Iris pigment epithelial cell (primary cell): ENCODE measurements at places on chromosomes 3 and 15.

DNA sequence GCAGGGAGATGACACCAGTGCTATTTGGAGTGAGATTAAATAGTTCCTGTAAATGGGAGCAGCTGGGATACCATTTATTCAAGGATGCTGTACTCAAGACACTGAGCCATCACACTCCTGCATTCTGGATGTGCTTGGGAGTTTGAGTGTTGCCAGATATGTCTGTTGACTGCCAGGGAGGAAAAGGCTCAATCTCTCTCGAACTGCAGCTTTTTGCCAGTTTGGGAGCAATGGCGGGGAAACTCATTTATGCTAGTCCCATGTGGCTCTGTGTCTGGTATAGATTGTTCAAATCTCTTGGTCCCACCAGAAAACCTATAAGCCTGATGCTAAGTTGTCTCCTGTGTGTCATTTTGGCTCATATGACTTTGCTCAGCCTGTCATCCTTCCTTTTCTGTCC lies 363.6 kb downstream of the WDR72 start:
- no peak for DNase-seq

GRCh38 chr3:193829781-193830180 lies 236.8 kb downstream of the OPA1 start:
- peak; percentile 45 for DNase-seq

DNA sequence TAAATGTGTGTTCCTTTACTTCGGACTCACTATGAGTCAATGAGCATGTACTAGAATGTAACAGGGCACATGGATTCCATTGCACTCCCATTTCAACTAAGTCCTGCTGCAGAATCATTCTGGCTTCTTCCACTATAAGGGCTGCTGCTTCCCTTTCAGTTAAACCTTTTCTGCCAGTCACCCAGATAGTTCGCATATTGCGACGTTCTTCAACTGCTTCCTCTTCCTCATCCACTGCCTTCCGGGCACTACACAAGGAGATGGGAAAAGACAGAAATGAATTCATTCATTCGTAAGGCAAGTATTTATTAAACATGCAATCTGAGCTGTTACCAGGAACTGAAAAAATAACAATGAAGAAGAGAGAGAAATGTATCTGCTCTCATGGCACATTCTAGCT lies 55.6 kb downstream of the POLQ start:
- DNase-seq, result no peak

DNA sequence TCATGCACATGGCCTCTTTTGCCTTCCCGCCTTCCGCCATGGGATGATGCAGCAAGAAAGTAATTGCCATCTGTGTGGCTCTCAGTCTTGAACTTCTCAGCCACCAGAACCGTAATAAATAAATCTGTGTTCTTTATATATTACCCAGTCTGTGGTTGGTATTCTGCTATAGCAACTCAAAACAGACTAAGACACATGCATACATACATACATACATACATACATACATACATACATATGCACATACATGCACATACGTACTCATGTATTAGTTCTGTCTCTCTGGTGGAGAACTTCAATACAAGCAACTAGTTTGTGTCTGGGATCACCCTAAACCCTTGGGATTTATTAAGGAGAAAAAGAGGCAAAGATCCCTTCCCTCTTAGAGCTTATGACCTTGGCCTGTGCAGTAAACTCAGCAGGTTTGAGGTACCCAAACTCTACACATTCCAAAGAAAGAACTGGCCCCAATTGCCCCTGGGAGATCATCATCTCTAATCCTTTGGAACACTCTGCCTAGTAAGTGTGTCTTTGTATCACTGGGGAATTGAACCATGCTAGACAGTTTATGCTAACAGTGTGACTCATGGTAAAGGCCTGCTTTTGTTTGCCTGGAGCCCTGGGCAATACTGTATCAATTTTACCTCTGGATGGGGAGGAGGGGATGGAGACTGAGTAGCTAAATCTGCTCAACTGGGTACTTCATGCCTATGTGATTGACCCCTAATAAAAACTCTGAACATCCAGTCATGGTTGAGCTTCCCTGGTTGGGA lies 115.6 kb upstream of the LMCD1 start:
- peak; percentile 24 for DNase-seq

- DNase-seq, result no peak
Measured at GRCh38 chr3:129769616-129770015, 123.9 kb downstream of the TMCC1 start.

- DNase-seq, result no peak
Measured at GRCh38 chr3:4756855-4757574, 222.2 kb upstream of the BHLHE40 start.

DNA sequence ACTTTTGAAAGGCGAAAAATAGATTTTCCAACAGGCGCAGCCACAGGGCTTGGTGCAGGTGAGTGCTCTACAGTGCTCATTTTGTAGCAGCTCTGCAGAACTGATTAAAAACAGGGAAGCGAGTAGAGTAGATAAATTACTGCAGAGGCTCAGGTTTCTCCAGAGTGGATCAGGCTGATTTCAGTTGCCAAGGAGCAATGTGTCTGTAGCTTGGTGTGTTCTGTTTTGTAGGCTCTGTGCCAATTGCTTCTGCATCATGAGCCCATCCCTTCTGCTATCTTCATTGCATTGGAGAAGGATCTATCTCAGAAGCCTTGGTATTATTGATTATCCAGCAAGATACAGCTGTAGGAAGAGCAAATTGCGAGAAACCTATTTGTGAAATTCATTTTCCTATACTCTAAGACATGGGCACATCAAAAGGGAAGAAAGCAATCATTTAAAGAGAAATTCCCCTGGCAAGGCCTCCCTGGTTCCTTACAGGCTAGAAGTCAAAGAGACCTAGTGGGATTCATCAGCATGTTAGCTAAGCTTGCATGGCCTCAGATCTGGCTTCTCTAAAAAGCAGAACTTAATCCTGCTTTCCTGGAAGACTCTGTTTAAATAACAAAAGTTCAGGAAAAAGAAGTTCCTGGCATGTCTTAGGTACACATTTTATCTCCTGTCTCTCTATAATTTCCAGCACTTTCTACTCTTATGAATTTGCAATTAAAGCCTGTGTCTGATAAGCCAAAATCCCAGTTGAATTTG lies 432.4 kb upstream of the ATP10A start:
- no peak for DNase-seq

- peak; percentile 29 for DNase-seq
Measured at GRCh38 chr15:31325595-31326155, 960 bp upstream of the KLF13 start.
